Pericardium fibroblast (primary cell): ENCODE measurements at places on chromosomes 7 and 10. TPM values are rescaled to one million over a fixed set of nuclear protein-coding genes. Genes with fewer than 3 reads are reported as not detected.

The NPFFR1 gene
- not detected in 2 replicates for total RNA-seq

The GNGT1 gene
- not detected in 2 replicates for total RNA-seq

The MYO3A gene
- total RNA-seq = not detected in 2 replicates

The MYPN gene
- total RNA-seq = 0.34 TPM in 1 of 2 replicates, not detected in the other

The SHH gene
- not detected in 2 replicates for total RNA-seq

The ABCB1 gene
- not detected in 2 replicates for total RNA-seq
